ENCODE measurements at places on chromosomes 11 and 22.
A peak's percentile ranks its signal among the peaks of the same experiment; 100 is the strongest.

GRCh38 chr11:61650781-61651571 is 29.2 kb upstream of the DAGLA start:
- peak; percentile 58 for DNase-seq

DNA sequence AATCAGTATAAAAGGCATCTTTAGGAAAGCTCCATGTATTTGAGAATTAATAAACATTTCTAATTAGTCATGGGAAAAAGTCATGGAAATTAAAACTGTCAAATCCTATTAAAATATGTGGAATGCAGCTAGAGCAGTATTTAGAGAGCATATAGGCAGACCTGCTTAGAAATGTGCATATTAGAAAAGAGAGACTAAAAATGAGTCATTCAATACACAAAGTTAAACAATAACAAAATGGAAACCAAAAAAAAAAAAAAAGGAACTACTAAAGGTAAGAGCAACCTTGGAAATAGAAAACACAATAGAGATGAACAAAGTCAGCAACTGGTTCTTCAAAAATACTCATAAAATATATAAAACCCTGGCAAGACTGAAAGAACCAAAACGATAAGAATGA is 59.7 kb upstream of the RASSF10 start:
- DNase-seq, result no peak

GRCh38 chr11:122556605-122557004 is 98.9 kb upstream of the UBASH3B start:
- DNase-seq, result peak; percentile 72

DNA sequence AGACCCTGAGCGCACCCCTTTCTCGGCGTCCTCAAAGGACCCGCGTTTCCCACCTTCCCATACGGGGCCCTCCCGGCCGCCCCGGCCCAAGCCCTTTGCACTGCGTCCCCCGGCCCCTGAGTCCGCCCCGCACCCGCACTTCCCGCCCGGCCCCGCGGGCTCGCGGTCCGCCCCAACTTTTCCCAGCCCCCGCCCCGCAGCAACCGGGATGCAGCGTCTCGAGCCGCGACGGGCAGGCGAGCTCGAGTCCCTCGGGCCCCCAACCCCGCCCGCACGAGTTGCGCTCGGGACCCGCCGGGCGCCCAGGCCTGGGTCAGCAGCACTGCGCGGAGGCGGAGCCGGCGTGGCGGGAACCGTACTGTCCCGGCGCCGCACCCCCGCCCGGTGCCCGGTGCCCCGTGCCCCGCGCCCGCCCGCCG is 371 bp downstream of the SMCO4 start:
- DNase-seq, result no peak

GRCh38 chr11:45104790-45105084 is 41.7 kb upstream of the PRDM11 start:
- no peak for DNase-seq

- DNase-seq, result peak; percentile 68
These were observed 10.8 kb downstream of the LIF start for GRCh38 chr22:30235687-30236170.

GRCh38 chr11:20035701-20036601 is 124.3 kb downstream of the DBX1 start:
- no peak for DNase-seq

- DNase-seq, result no peak
These were observed 43.2 kb downstream of the PIK3C2A start for GRCh38 chr11:17164361-17165246.

DNA sequence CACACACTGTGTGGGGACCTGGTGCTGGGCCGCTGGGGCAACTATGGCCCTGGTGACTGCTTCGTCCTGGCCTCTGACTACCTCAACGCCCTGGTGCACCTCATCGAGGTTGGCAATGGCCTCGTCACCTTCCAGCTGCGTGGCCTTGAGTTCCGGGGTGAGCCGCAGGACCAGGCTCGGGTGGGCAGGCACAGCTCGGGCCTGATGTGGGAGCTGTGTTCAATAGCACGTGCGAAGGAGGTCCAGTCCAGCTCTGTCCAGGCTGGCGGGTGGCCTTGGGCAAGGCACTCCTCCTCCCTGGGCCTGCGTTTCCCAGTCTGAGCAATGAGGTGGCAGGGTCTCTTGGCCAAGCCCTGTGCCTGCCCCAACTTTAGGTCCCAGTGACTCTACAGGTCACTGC is 8.3 kb upstream of the SIPA1 start:
- no peak for DNase-seq

GRCh38 chr11:47539681-47540039 is 13.3 kb downstream of the CELF1 start:
- no peak for DNase-seq

GRCh38 chr11:62854825-62855570 is 15.6 kb upstream of the WDR74 start:
- peak; percentile 46 for DNase-seq

- no peak for DNase-seq
These were observed 37.5 kb downstream of the SYN3 start for GRCh38 chr22:33020721-33021120.

DNA sequence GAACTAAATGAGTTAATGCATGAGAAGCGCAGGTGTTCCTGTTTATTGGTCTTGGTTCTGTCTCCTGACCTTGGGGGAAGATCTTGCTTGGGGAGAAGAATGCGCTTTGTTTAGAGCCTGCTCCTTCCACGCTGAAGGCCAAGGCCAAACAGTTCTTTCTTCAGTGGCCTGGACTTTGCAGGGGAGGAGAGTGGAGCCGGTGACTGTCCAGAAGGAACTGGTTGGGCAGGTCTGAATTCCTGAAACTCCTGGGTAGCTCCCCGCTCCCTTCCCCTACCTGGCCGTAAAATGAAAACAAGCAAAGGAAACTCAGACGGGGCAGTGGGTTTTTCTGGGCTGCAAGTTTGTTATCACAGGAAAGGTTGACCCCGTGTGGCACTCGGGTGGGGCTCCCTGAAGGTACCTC is 3.6 kb downstream of the ARHGAP8 start:
- peak; percentile 13 for DNase-seq

DNA sequence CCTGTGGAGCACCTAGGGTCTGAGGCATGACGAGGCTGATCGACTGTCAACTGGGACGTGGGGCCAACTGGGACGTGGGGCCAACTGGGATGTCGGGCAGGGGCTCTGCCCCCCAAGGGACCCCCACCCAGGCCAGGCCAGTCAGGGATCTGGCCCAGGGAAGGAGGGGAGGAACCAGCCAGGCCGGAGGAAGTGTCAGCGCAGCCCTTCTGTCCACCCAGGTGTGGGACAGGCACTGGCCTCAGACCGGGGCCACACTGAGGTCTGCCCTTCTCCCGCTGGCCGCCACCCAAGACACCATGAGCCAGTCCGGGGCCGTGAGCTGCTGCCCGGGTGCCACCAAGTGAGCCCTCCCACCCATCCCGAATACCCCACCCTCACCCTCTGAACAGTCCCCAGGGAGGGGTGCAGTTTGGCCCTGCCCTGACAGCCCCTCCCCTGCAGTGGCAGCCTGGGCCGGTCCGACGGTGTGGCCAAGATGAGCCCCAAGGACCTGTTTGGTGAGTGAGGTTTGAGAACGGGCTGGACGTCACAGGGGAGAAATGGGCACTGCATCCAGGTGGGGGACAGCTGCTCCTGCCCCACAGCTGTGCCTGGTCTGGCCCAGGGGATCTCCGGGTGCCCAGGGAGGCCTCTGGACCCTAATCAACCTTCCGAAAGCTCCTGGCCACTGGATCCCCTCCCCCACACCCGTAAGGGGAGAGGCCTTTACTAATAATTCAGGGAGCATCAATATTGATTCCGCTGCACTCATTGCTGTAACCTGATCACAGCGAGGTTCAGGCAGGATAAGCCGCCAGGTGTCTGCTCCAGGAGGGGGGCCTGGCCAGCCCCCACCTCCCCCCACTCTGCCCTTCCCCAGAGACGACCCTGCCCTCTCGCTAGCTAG is 3.3 kb downstream of the EPS8L2 start:
- DNase-seq, result no peak

GRCh38 chr11:32426819-32427615 is 8.3 kb downstream of the WT1 start:
- peak; percentile 81 for DNase-seq

DNA sequence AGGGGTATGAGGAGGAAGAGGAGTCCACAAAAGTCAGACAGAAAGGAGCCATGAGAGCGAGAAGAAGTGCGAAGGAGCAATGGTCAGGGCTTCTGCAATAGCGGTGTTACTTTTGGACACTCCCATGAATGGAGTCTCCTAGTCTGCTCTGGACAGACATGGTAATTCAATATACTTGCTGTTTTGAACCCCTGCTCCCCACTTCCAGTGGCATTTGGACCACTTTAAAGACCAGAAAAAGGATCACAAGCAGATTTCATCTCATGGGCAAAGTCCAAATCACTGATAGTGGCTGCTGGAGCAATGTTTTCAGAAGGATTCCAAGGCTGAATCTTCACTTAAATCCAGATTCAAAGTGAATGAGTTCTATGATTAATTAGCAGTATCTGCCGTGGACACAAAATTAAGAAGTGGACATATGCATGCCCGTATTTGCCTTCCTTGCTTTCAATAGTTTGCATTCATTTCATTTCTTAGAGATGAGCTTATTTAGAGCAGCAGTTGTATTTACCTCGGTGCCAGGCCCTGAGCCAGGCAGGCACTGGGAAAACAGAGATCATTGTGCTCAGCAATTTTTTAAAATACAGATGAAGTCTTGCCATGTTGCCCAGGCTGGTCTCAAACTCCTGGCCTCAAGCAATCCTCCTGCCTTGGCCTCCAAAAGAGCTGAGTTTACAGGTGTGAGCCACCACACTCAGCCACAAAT is 72.0 kb downstream of the SLC1A2 start:
- DNase-seq, result no peak

DNA sequence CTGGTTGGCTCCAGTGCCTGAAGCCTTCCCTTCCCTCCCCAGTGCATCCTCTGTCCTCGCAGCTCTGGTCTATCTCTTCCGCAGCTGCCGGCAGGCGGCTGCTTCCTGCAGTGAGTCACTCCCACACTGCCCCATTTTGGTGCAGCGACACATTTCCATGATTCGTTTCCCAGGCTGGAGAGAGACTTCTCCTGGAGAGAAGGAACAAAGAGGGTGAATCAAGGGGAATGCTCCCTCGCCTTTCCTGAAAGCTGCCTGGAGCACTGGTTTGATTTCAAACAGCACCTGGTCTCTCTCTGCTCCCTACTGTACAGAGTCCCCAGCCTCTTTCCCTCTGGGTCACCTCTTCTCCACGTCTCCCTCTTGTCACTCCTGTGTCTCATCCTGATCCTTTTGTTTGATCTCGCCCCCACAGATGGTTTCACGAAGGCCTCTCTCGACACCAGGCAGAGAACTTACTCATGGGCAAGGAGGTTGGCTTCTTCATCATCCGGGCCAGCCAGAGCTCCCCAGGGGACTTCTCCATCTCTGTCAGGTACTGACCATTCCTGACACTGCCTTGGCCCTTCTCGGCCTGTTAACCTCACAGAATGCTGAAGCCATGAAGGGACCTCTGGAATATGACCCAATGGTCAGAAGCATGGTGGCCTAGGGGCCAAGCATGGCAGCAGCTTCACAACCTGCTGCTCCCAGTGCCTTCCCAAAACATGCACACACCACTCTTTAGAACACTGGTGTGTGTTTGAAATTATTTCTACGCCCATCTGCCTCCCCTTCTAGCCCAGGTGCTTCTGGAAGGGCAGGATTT is at the start of gene TMA7B:
Gene TMA7B, plus strand, starts transcription at position 758 of the 808 bp plus-strand sequence. CDS start 3,978 bp downstream, outside the sequence.
- DNase-seq, result peak; percentile 52

- no peak for DNase-seq
These were observed 391.6 kb downstream of the ETS1 start for GRCh38 chr11:128195756-128196155.

DNA sequence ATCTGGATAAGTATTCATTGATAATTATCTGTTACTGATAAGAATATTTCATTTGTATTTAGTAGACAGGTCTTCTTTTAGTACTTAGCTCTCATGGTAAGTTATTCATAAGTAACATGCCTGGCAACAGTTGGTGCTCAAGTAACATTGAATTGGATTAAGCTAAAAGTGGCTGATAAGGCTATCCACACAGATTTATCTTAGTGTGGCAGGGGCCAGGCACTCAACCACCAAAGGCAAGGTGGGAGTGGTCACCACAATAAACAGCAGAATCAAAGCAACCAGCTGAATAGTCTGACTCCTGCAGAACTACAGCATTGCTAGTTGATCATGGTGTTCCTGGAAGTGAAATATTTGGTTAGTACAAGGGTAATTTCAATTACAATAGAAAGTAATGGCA is 33.0 kb upstream of the NARS2 start:
- DNase-seq, result no peak
